ENCODE measurements at places on chromosomes 1 and 21.

- no peak for DNase-seq
Measured at GRCh38 chr1:24015221-24016210, 35.4 kb upstream of the SRSF10 start.

DNA sequence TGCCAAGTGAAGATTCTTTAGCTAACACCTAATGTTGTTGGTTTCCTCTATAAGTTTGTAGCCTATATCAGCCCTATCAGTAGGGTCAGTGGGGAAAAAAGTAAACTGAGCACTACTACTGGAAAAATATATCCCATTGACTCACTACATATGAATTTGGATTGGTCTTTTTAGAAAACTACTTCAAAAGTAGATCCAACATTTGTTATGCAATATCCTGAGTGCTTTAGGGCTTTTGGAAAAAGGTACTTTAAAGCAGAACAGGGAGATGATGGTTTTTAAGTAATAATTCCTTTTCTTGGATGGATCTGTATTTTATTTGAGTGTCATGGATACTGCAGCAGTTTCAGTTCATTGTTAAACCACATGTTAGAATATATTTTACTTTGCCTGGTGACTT, 7.1 kb downstream of the C1orf21 start:
- no peak for DNase-seq

GRCh38 chr1:43687301-43688108, 19.8 kb upstream of the ST3GAL3 start:
- DNase-seq, result no peak

DNA sequence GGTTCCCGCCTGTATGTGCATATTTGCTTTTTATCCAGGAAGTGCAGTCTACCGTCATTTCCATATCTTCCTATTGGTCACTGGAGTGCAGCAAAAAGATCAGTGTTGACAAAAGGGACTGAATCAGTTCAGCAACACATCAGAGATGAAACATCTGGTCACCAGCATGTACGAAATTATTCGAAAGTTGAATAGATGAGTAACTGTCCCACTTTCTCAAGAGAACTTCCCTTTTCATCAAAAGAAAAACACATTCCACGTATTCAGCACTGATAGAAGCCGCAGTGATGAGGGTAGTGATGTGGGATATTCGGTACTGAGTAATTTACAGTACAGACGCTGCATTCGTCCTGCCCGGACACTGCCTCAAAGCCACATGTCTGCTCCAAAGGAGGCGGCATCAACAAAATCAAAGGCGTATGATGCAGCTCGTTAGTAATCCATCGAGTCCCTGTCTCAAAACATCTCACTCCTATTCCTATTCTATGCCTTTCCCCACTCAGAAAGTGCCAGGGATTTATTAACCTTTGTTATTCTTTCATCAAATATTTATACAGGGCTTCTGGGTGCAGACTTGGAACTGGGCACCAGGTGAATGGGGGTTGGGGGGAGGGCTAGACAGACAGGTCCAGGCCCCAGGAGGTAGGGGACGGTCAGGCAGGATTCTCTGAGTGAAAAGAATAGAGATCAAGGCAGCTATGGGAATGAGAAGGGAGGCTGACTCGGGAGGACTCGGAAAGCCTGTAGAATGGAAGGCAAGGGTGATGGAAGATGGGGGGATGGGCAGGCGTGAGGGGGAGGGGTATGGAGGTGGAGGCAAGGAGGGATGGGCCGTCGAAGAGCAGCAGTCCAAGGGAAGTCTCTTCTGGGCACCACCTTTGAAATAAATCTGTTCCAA, 79.5 kb upstream of the SLC45A1 start:
- DNase-seq, result peak; percentile 27

- no peak for DNase-seq
Measured at GRCh38 chr1:19454265-19455146, 30.8 kb downstream of the CAPZB start.

- DNase-seq, result no peak
Measured at GRCh38 chr1:86061551-86061990, 95.0 kb downstream of the COL24A1 start.
